ENCODE measurements at places on chromosomes 12 and 14.

GRCh38 chr12:31318657-31319269 lies 7.2 kb downstream of the SINHCAF start:
- DNase-seq = no peak

- no peak for DNase-seq
Observed at GRCh38 chr14:69643430-69644200, 32.2 kb downstream of the SUSD6 start.

GRCh38 chr12:30643366-30643765 lies 52.3 kb downstream of the IPO8 start:
- DNase-seq = no peak

GRCh38 chr12:11824736-11825135 lies 175.3 kb downstream of the ETV6 start:
- DNase-seq = no peak

GRCh38 chr14:104254735-104255400 lies 116.5 kb downstream of the KIF26A start:
- no peak for DNase-seq

GRCh38 chr14:84181072-84181471 lies 1348.9 kb upstream of the FLRT2 start:
- DNase-seq = no peak

GRCh38 chr14:39085933-39086332 lies 17.1 kb downstream of the SEC23A start:
- no peak for DNase-seq

DNA sequence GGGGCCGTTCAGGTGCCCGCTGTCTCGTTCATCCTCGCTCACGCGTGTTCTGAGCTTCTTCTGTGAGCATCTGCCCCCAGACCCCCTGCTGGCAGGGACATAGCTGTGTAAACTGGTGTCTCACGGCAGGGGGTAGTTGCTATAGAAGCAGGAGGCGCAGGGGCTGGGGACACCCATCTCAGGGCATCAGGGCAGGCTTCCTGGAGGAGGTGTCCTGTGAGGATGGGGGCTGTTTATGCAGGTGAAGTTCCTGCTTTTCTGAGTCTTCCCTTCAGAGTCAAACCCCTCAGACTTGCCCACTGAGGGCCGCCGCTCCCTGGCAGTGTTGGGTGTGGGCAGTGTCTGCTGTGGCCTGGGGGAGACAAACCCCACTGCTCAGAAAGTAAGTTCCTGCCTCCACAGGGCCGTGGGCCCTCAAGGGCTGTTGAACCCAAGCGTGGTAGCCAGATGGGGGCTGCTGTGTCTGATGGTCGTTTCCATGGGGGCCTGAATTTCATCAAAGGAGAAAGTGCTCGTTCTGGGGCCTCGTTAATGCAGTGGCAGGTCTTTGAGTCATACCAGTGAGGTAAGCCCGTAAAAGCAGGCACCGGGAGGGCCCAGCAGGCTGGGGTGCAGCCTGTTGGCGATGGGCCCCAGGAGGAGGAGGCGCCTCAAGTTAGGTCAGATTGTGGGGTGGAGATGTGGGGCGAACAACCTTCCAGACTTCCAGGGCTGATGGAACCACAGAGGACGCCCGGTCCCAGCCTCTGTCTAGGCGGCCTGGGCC lies 23.4 kb downstream of the KIF26A start:
- no peak for DNase-seq

- no peak for DNase-seq
Observed at GRCh38 chr14:58864751-58865513, 227.2 kb downstream of the DACT1 start.

GRCh38 chr12:119378903-119379302 lies 44.4 kb downstream of the CCDC60 start:
- DNase-seq = no peak

- no peak for DNase-seq
Observed at GRCh38 chr12:85225501-85225900, 54.5 kb upstream of the ALX1 start.
